ENCODE measurements at places on chromosomes 5 and 9.

GRCh38 chr9:93990448-93990847 is 35.3 kb upstream of the BARX1 start:
- DNase-seq, result no peak

DNA sequence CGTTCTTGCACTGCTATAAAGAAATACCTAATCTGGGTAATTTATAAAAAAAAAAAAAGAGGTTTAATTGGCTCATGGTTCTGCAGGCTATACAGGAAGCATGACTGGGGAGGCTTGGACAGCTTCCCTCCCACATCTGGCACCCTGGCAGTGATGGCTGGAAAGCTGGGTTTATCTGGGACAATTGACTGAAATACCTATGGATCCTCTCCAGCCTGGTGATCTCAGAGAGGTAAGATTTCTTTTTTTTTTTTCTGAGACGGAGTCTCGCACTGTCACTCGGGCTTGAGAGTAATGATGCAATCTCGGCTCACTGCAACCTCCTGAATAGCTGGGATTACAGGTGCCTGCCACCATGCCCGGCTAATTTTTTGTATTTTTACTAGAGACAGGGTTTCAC is 22.7 kb upstream of the UGCG start:
- no peak for DNase-seq

DNA sequence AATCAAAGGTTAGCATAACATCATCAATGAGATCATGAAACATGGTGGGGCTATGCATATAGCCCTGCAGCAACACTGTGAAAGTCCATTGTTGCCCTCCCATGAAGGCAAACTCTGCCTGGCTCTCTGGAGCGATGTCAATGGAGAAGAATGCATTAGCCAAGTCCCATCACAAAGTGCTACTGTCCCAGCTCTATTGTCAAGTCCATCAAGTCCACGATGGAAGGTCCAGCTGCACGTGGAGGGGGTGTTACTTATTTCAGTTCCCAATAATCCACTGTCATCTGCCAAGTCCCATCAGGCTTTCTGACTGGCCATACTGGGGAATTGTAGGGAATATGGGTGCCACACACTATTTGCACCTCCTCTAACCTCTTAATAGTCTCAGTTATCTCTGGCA is 10.8 kb downstream of the DMAC1 start:
- no peak for DNase-seq

- DNase-seq, result no peak
These were observed 18.6 kb downstream of the RALGDS start for GRCh38 chr9:133102190-133103021.

Measured in stimulated activated CD4-positive, alpha-beta T cell treated with anti-CD3 and anti-CD28 coated beads, Interleukin-15, amount 100 ng/mL, for 48 hours (primary cell).